NCI-H1048 (cell line): ENCODE measurements at places on chromosomes 2 and 18.

- DNase-seq = no peak
Measured at GRCh38 chr2:199602271-199602895, 144.6 kb upstream of the SATB2 start.

DNA sequence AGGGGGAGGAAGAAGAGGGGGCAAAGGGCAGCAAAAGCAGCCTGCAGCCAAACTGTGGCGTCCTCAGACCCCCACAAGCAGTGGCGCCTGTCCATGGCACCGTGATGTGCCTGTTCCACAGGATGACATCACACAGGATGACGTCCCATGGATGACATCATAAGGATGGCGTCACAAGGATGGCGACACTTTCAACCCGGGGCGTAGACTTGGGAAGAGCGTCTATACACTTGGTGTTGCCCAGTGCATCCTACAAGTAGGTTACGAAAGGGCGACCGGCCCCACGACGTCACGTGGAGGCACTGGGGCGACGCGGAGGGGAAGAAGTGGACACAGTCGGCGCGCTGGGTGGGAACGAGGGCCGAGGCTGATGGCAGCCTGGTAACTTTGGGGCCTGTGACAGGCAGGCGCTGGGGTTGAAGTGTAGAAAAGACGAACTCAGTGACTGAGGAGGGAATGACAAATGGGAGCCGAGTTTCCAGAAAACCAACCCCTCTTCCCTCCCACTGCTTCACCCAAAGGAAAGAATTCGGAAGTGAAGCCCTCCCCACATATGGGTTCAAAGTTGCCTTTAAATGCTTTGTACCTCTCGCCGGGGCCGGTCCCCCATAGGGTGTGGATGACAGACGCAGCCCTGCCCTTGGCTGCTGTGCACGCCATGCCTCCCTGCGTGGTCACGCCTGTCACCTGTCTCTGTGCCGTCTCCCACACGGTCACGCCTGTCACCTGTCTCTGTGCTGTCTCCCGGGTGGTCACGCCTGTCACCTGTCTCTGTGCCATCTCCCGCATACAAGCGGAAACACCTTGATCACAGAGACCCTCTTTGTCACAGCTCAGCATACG, 13.4 kb upstream of the KCNG2 start:
- DNase-seq = no peak

- no peak for DNase-seq
Measured at GRCh38 chr2:178990533-178991241, 59.2 kb downstream of the CCDC141 start.

GRCh38 chr2:33426666-33427231, 49.7 kb upstream of the RASGRP3 start:
- DNase-seq = peak; percentile 42

DNA sequence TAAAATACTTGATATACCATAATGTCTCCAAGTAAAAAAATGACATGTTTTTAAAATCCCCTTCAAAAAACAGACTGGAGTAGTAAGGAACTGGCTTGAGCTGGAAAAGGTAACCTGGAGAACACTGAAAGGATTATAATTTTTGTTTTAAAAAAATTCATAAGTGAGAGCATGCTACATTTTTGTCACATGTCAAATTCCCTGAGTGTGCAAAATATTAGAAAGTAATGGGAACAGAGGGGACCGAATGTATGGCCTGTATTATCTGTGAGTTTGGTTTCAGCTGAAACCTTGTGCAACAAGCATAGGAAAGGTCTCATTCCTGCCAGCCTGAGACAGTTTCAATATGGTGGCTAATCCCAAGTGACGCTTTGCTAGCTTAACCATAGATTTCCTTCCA, 202.5 kb downstream of the SLC39A10 start:
- no peak for DNase-seq

GRCh38 chr2:2640818-2641217, 309.7 kb upstream of the MYT1L start:
- DNase-seq = no peak

GRCh38 chr2:174035981-174036742, 71.0 kb upstream of the SP3 start:
- DNase-seq = no peak

GRCh38 chr2:25981596-25982272, 563 bp downstream of the KIF3C start:
- no peak for DNase-seq

- DNase-seq = no peak
Measured at GRCh38 chr18:74457043-74457724, at the start of gene DIPK1C. Gene DIPK1C, minus strand, starts transcription at chr18:74457308. Its CDS starts 49 bp downstream, at chr18:74457259.

- DNase-seq = no peak
Measured at GRCh38 chr2:120538691-120539423, 192.9 kb downstream of the INHBB start.

DNA sequence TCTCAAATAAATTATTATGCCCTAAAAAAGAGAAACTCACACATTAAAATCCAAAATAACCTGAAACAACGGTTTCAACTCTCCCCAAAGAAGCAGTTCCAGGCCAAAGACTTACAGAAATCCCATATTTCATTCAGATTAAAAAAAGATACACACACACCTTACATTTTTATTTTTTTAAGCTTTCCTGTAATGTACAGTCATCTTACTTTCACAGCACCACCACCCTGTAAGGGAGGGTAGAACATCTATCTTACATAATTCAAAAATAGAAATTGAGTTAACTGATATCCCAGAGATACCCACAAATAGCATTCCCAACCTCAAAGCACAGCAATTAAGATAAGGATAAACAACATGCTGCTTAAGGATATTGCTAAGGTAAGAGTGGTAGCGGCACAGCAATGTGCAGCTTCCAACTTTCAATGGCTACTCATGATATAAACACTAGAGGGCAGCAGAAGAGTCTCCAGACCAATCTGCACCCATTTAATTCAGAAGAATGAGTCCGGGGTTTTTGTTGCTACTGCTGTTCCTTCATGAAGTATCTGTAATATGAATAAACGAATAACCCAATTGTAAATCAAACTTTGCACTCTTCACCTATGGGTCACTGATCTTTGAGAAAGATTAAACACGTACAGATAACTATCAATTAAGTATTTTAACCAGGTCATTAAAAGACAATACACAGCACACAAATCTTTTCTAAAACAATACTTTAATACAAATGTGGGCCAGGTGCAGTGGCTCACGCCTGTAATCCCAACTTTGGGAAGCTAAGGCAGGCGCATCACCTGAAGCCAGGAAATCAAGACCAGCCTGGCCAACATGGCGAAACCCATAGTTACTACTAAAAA, 11.3 kb downstream of the GFPT1 start:
- peak; percentile 3 for DNase-seq

- DNase-seq = no peak
Measured at GRCh38 chr2:20999906-21000645, 43.8 kb downstream of the APOB start.

DNA sequence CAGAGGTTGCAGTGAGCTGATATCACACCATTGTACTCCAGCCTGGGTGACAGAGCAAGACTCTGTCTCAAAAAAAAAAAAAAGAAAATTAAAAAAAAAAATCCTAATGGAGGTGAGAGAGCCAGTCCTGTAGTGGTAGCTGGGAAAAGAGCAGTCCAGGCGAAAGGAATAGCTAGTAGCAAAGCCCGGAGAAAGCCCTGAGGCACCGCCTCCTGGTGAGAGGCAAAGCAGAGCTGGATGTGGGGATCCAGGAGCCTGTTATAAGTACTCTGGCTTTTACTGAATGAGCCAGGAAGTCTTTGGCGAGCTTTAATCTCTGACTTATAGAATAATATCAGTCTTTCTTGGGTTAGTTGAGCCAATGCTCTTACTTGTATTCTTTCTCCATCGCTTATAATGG, 6.6 kb upstream of the KLHL23 start:
- no peak for DNase-seq

- DNase-seq = no peak
Measured at GRCh38 chr2:195312662-195313061, 344.4 kb upstream of the SLC39A10 start.

GRCh38 chr2:238727585-238728329, 120.1 kb upstream of the TWIST2 start:
- no peak for DNase-seq

DNA sequence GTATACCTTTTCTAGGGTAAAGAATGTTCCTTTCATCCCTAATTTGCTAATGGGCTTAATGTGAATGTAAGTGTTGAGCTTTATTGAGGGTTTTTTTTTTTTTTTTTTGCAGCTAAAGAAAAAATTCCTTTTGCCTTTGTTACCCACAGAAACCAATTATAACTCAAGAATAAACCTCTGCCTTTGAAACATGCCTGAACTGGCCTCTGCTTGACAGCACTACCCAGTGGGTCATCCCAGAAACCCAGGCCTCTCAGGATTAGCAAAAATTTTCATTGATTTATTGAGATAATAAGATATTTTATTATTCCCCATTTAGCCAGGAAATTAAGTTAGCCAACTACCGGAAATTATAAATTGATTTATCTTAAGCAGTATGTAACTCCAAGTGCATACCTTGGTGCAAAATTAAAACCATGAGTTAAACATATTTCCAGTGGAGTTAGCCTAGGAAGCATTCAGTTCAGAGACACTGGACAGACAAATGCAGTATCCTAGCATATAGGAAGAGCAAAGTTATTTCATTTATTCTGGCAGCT, 67.0 kb upstream of the RASGRP3 start:
- no peak for DNase-seq

- no peak for DNase-seq
Measured at GRCh38 chr18:42290318-42291307, 335.6 kb downstream of the PIK3C3 start.

DNA sequence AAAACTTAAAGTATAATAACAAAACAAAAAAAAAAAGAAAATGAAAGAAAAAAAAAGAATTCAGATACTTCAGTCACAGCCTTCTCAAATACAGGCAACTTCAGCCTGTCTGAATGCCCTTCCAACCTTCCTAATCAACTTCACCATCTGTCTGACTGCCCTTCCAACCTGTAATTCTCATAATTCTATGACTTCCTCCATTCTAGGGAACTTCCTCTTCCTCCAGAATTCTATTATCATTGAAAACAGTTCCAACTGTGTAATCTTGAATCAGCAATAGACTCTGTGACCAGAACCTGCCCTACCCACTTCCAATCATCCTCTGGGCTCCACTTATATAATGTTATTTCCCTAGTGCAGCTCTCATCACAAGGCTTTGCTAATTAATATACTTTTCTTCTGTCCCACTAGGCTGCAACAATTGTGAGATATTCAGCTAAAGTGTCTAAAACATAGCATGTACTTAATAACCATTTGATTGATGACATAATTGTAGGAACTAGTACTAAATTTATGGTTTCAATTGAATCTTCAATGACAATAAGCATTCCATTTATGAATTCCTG, 127.3 kb downstream of the UPP2 start:
- DNase-seq = no peak

GRCh38 chr2:95276244-95276887, 2.1 kb downstream of the PROM2 start:
- no peak for DNase-seq

GRCh38 chr2:203797276-203797675, 70.3 kb upstream of the CTLA4 start:
- DNase-seq = no peak

DNA sequence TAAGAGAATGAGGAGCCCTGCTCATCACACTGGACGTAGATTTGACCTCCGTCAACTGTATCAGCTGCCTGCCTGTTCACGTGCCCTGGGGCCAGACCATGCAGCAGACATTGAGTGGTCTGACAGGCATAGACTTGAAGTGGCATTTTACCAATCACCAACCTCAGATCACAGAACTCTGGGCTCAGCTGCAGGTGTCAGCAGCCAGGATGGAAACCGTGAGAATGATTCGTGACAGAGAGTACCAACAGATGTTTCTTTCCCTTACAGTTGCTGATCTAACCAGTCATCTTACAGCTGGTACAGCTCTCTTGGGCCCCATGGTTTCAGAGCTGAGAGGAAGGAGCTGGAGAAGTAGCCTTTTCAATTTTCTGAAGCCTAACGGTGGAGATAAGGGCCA, 148.9 kb downstream of the EN1 start:
- DNase-seq = no peak

DNA sequence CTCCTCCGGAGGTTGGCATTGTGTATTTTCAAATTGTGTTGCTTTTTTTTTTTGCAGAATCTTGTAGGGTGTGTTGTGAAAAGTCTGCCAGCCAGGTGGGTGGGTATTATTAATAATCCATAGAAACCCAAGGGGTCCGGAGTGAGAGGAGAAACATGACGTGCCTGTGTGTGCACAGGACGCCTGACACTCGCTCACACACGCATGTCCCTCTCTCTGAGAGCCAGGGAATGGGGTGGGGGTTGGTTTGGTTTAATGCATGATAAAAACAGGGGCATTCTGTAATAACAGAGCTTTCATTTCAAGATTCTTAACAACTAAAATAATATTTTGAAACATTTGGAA, 224.8 kb downstream of the FAM210A start:
- no peak for DNase-seq

DNA sequence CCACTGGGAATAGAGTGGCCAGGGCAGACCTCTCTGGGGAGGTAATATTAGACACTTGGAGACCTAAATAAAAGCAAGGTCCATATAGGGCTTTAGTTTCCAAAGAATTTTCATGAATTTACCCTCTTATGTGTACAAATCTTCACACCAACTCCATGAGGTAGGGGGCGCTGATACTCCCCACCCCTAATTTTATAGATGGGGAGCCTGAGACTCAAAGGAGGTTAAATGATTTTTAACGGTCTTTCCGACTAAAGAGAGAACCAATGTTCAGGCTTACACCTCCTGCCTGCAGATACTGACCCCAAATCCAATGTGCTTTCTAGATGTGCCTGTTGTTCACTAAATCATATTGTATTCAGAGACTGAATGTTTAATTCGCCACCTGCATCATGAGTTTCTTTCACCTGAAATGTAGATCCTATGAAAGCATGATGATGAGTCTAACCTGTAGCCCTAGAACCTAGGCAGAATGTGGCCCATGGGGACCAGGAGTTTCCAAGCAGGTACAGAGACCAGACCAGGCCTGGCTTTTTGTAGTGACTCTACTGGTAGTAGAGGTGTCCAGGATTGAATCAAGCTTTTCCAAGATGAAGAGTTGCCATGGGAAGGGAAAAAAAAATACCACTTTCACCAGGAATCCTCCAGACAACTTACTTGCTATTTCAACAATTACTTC, 16.8 kb upstream of the PAX3 start:
- DNase-seq = no peak

DNA sequence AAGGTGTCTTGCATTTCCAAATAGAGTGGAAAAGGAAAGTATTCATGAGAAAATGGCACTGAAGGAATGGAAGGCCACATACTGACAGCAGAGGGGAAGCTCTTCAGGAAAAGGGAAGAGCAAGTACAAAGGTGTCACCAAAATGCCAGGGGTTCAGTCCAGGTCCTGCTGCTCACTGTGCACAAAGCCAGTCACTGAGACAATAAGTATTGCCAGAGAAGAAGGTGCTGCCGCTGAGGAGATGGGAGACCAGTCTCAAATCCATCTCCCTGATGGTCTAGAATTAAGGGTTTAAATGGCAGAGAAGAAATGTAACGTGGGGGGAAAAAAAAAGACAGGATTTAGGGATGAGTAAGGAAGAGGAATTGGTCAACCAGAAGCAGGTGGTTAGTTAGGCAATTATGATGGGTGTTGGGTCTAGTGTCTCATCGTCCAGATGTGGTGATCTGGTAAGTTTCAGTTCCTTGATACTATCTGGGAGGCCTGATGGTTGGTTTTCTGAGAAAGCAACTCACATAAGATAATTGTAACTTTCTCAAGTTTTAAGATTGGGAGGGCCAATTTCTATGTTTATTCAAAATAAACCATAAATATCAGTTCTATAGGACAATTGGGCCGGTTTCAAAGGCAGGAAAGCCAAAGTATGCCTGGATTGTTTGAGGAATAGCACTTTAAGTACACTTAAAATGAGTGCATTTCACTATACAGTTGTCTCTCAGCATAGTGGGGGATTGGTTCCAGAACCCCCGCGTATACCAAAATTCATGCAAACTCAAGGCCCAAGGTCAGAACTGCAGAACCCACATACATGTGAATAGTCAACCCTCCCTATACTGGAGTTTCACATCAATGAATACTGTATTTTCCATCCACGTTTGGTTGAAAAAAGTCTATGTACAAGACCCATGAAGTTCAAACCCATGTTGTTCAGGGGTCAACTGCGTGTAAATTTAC, 109.1 kb upstream of the DNAJC10 start:
- no peak for DNase-seq
